ENCODE measurements at places on chromosomes 1 and 21.

GRCh38 chr1:76262601-76263000, 188.1 kb downstream of the ST6GALNAC3 start:
- no peak for DNase-seq

- no peak for DNase-seq
Observed at GRCh38 chr1:235835226-235835625, 31.5 kb downstream of the LYST start.

DNA sequence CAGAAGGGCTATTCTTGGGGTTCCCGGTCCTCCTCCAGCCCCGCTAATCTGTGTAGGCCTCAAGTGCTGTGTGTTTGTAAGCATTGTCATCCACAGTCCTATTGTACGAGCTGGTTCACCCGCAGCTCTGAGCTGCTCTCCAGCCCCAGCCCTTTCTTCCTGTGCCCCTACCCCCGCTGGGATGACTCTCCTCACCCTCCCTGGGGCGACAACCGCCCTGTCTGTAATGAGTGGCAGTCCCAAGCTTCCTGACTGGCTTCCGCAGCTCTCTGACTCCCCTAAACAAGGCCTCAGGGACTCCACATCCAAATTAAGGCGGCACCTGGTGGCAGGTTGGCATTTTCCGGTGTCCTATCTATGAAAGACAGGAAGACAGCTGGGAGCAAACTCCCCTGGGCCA, 45.8 kb downstream of the TFF3 start:
- DNase-seq: no peak

DNA sequence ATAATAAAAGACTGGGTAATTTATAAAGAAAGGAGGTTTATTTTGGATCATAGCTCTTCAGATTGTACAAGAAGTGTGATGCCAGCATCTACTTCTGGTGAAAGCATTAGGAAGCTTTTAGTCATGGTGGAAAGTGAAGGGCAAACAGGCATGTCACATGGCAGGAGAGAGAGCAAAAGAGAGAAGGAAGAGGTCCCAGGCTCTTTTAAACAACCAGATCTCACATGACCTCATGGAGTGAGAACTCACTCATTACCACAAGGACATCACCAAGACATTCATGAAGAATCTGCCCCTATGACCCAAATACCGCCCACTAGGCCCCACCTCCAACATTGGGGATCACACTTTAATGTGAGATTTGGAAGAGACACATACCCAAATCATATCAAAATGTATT, 10.0 kb downstream of the RPTN start:
- DNase-seq: no peak

DNA sequence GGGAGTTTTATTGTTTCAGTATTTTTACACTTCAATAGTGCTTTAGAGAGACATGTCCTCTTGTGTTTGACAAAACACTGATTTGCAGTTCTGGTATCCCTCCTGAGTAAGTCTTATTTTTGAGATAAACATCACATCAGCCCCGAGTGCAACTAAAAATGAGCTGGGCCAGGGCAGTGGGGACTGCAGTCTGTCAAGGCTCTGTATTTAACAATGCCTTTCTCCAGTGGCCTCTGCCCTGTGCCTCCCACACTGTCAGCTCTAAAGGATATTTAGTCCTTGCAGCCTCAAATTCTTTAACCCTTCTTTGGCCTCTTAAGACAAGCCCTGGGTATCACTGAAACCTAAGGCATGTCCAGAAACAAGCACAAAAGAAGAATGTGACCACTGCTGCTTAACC, 160.6 kb downstream of the ST6GALNAC5 start:
- DNase-seq: no peak

DNA sequence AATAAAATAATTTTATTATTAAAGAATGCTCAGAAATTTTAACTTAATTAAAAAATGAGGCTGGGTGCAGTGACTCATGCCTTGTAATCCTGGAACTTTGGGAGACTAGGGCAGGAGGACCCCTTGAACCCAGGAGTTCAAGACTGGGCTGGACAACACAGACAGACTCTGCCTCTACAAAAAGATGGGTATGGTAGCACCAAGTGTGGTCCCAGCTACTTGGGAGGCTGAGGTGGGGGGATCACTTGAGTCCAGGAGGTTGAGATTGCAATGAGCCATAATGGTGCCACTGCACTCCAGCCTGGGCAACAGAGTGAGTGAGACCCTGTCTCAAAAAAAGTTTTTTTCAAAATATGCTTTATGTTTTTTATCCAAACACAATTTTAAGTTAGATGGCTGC, 25.3 kb downstream of the TMED5 start:
- no peak for DNase-seq

DNA sequence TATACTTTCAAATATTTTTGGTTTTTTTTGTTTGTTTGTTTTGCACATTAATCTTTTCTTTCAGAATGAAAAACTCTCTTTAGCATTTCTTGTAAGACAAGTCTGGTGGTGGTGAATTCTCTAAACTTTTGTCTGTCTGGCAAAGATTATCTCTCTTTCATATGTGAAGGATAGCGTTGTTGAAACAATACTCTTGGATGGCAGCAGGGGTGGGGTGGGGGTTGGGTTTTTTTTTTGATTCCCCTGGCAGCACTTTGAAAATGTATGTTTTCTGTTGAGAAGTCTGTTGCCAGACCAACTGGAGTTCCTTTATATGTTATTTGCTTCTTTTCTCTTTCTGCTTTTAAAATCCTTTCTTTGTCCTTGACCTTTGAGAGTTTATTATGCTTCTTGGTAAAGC, 160.2 kb downstream of the VAV3 start:
- no peak for DNase-seq

DNA sequence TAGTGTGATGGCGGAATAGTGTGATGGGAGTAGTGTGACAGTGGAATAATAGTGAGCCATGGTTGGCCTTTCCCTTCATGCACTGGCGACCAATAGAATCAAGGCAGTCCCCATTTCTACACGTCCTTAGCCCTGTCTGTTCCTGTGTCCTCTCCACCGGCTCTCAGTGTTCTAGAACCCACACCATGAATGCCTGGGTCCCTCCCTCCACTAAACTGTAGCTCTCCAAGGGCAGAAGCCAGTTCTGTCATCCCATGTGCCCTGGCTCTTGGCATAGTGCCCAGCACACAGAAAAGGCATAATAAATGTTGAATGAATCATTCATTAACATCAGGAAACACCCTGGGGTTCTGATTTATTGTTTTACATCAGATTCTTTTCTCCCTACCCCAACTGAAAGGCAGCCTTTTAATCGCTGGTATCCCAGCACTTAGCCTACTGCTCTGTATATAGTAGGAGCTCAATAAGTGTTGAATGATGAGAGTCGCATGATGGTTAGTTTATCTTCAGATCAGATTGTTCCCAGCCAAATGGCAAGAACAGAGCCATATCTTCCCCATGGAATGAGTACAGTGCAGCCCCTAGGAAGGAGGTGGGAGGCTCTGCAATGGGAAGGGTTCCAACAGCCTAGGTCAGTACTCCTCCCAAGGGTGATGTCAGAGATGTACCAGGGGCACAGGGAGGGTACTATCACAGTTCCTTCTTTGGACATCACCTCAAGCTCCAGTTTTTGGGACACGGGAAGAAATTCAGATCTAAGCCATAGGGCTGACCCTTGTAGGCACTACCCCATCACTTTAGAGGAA, 325.7 kb downstream of the HHAT start:
- DNase-seq: no peak

GRCh38 chr1:12511516-12512468, 106.2 kb downstream of the DHRS3 start:
- no peak for DNase-seq

DNA sequence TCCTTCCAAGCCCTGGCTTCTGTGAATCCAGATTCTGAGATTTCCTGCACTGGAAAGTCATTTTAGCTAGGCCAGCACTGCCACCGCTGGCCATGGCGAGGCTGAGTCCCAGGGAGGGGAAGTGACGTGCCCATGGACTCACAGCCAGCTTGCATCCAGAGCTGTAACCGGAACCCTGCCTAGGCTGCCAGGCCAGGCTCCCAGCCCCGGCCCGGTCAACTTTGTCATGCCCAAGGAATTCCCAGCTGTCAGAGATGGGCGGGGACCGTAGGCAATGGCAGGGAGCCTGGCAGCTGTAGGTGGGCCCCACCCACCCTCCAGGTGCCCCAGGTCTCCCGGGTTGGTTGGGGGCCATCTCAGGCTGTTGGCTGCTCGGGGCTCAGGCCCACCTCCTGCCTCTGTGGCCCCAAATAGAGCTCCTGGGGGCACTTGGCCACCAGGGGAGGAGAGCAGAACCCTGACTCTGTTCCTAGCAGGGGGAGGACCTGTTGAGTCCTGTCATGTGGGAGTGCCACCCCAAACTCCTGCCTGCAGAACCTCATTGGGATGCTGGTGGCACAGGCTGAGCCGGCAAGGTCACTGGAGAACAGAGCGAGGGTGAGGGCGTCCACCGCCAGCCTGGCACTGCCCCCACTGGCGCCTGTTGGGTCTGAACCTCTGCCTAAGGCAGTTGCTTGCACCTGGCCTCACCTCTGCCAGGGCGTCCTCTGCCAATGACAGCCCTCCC, 57.8 kb downstream of the FOXO6 start:
- peak; percentile 69 for DNase-seq

DNA sequence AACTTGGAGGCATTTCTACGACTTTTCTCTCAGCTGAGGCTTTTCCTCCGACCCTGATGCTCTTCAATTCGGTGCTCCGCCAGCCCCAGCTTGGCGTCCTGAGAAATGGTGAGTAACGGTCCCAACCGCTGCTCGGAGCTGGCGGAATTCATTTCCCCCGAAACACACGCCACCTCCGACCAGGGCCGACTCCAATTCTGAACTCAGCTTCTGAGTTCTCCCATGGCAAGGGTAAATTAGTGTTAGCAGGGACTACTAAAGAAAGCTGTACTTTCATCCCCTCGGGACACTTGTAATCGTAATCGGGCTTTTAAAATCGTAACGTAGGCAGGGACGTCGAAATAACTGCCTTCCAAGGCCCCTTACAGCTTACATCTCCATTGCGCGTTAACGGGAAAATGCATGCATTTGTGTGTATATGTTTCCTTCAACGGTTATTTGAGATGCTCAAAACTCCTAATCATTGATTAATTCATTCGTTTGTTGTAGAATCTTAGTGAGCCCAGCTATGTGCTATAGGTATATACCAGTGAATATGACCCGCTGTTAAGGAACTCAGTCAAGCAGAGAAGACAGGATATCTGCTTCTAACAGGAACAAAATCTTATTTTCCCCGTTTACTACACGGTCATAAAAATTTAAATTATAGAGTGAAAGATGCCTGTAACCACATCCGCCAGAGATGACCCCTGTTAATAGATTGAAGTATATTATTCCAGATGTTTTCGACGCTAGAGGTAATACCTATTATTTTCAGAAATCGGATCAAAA, 472 bp downstream of the DTL start:
- no peak for DNase-seq

GRCh38 chr1:59061876-59062275, 235.0 kb upstream of the FGGY start:
- DNase-seq: no peak

- DNase-seq: peak; percentile 34
Observed at GRCh38 chr21:32567626-32568025, 17.7 kb downstream of the TCP10L start.

GRCh38 chr1:242056988-242057744, 58.3 kb upstream of the MAP1LC3C start:
- no peak for DNase-seq

DNA sequence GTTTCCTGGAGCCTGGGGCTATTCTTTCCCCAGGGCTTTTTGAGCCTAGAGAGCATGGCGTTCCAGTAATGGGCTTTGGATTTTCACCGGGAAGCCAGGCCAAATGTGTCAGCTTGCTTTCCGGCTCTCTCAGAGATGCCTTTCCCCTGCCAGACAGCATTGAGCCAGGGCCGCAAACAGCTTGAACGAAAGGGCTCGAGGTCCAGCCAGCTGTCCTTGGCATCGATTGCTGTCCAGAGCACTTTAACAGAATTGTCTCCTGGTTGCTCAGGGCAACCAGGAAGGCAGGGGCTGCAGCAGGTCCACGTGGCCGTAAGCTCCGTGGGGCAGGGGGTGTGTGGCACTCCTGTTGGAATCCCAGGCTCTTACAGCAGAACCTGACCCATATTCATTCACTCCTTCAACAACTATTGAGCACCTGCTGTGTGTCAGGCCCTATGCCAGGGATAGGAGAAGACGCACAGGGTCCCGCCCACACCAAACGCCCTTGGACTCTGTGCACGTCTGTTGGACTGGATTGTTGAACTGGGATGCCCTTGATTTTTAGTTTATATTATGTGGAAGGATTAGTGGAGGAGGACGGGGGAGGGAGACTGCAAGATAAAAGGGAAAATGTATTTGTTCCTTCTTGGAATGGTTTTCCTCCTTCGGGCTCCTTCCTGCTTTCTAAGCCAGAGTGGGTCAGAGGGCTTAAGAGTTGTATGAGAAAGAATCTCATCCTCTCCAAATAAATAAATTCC, 38.7 kb upstream of the EFHD2 start:
- peak; percentile 34 for DNase-seq

- DNase-seq: peak; percentile 77
Observed at GRCh38 chr1:35558374-35559316, 1.0 kb downstream of the NCDN start.

DNA sequence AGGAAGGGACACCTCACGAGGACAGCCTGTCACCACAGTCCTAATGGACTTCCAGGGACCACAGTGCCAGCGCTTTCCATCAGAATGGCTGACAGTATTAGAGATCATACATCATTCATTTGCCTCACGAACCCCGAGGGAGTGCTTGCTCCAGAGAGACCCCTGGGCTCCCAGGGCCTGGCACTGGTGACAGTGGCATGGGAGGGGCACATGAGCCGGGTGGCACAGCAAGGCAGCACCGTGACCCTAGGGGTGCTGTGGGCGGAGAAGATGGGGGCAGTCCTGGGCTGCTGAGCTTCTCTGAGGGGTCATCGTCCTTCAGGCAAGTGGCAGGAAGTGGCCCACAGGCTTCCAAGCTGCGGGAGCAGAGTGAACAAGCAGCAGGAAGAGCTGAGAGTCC, 16.4 kb upstream of the TSPEAR start:
- no peak for DNase-seq

DNA sequence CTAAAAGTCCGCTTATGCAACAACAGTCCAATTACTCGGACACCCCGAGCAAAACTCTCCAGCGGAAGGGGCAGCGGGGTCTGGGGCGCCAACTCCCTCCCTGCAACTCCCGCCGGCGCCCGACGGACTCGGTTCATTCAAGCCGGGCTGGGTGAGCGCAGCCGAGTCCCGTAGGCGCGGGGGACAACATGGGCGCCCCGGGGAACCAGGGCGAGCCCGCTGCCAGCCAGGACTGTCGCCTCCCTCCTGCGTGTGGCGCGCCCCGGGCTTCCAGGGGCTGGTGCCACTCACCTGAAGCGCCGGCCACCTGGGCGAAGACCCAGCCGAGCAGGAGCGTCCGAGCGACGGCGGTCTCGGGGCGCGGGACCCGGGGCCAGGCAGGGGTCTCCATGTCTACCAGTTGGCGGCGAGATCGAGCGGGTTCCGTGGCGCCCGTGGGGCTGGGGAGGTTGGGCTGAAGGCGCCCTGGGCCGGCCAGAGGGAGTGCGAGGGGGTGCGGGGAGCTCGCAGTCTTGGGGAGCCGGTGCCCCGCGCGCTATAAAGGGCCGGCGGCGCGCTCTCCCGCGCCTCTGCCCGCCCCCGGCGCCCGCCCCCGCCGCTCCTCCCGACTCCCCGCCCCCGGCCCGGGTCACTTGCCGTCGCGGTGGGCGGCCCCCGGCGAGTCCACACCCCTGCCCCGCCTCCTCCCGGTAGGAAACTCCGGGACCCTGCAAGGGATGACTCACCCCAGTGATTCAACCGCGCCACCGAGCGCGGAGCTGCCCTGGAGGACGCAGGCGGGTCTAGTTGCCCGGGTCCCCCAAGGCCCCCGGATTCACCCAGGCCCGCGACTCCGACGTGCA, at the start of gene F3:
TSS of gene F3 (minus strand) at position 514 of the 842 bp plus-strand sequence. CDS start at position 391, 123 bp downstream.
- peak; percentile 96 for DNase-seq
